ENCODE measurements at places on chromosomes 12 and 14.

DNA sequence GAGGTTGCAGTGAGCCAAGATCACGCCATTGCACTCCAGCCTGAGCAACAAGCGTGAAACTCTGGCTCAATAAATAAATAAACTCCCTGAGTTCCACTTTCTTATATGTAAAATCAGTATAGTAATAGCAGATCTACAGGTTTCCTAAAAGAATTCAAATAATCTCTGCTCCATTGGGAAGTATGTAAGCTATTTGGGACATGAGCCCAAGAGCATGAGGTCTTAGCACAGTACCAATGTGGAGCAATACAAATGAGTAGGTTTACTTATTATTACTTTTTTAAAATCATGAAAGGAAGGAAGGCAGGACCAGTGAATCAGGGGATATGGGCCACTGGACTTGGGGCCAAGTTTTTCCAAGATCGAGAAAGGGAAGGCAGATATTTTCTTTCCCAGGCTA lies 216.9 kb upstream of the DIO2 start:
- DNase-seq = no peak

- DNase-seq = peak; percentile 62
Observed at GRCh38 chr14:75982266-75983018, 647 bp upstream of the TGFB3 start.

GRCh38 chr12:114750917-114751316 lies 66.9 kb upstream of the TBX3 start:
- no peak for DNase-seq

GRCh38 chr14:58245562-58245961 lies 919 bp downstream of the PSMA3 start:
- DNase-seq = no peak

DNA sequence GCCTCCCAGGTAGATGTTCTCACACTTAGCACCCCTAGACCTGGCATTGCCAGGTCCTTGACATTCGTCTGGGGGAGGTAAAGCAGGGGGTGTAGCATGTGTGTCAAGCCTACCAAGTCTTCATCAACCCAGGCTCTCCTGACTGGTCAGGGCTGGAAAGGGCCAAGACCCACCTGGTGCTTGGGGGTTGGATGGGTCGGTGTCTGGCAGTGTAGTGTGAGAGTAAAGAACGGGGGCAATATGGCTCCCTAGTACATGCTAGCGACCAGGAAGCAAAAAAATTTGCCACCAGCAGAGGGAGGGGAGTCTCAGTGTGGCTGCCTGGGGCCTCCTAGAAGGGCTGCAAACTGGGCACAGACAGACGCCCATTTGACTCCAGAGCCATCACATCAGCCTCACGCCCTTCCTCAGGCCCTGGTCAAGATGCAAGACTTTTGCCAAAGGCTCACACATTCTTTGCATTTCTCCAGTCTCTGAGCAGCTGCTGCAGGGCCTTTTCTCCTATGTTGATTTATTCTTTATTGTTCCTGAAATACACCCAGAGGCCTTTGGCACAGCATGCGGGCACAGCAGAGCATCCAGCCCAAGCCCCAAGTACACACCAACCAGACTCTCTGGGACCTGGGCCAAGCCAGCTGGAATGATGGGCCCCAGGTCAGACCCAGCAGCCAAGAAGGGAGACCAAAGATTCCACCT lies 38.3 kb upstream of the PNMA1 start:
- DNase-seq = no peak

- no peak for DNase-seq
Observed at GRCh38 chr12:49969027-49969426, 3.7 kb upstream of the AQP6 start.
